ENCODE measurements at places on chromosomes 3 and 15.

GRCh38 chr3:159856590-159857104 is 132.0 kb upstream of the IL12A start:
- DNase-seq: no peak

- DNase-seq: no peak
These were observed 626.4 kb upstream of the GOLIM4 start for GRCh38 chr3:168722091-168722490.

GRCh38 chr3:3082234-3082924 is 27.8 kb downstream of the IL5RA start:
- no peak for DNase-seq

GRCh38 chr3:67858492-67858891 is 204.1 kb upstream of the SUCLG2 start:
- peak; percentile 3 for DNase-seq

DNA sequence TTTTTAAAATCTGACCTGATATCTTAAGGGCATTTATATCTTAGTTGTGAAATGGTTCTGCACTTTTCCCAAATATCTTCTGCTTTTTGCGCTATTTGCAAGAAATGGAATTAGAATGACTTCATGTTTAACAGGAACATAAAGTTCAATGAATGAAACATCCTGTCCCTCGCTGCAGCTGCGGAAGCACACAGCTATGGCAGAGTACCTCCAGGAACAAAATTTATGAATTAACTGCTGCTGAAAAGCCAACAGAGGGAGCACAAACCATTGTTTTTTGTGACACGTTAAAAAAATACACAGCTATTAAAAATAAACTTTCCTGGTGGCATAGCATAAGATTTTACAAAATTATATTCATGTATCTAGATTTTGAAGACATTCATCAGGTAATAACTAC is 404.4 kb upstream of the MDFIC2 start:
- peak; percentile 2 for DNase-seq

GRCh38 chr15:71485094-71485693 is 325.2 kb upstream of the NR2E3 start:
- DNase-seq: no peak

DNA sequence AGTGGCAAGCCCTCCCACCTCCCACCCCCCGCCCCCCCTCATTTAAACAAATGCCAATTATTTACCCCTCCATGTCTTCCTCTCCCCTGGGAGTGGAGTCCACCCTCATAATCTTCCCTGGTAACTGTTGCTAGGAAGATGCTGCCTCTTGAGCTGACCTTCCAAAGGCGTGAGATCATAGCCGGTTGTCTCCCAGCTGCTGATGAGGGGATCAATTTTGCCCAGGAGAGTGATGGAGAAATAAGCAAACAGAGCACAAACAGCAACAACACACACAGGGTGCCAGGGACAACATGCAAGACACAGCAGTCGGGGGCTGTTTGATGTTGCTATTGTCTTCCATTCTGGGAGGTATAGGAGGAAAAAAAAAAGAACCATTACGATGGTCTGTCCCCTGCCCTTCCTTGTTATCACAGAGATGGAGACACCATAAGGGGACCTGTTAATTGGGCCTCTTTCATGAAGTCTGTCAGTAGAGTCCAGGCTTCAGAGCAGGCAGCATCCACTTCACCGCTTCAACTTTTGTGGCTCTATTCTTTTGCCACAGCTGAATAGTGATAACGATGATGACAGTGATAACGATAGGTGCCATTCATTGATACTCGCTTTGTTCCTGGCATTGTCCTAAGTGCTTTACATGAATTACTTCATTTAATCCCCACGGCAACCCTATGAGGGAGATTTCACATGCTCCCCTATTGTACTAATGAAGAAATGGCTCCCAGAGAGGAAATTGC is 76.9 kb upstream of the RGMA start:
- DNase-seq: no peak

DNA sequence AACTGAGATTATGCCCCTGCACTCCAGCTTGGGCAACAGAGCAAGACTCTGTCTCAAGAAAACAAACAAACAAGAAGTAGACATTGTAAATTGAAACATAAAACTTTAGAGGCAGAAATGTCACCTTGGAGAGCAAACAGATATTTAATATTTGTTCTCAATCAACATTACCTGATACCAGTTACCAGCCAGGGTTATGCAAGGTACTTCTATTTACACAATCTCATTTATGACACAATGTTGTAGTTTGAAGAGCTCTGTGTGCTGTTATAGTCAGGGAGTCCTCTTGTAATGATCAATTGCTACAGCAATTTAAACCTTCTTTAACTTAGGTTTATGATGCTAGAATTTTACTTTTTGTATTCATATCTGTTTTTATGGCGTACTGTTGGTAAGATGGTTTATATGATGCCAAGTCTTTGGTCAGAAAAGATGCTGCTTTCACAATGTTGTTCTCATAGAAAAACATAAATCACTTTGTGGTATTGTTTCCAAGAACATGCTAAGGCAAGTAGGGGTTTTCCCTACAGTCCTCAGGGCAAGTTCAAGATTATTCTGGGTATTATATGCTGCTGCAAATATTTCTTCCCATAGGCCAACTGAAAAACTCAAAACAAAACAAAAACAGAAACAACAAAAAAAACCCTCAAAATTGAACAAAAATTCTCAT is 173.5 kb downstream of the TNIK start:
- no peak for DNase-seq

- DNase-seq: no peak
These were observed 52.1 kb upstream of the TLE3 start for GRCh38 chr15:70149667-70150404.

Measured in inflammatory macrophage (primary cell).